ENCODE measurements at places on chromosomes 2 and 18. TPM values are rescaled to one million over a fixed set of nuclear protein-coding genes. Genes with fewer than 3 reads are reported as not detected.

The CABYR gene
- 0.90 TPM for total RNA-seq

The LANCL1 gene
- 19.5 TPM for total RNA-seq

The OR6B2 gene
- total RNA-seq = not detected

The ALLC gene
- total RNA-seq = not detected

DNA sequence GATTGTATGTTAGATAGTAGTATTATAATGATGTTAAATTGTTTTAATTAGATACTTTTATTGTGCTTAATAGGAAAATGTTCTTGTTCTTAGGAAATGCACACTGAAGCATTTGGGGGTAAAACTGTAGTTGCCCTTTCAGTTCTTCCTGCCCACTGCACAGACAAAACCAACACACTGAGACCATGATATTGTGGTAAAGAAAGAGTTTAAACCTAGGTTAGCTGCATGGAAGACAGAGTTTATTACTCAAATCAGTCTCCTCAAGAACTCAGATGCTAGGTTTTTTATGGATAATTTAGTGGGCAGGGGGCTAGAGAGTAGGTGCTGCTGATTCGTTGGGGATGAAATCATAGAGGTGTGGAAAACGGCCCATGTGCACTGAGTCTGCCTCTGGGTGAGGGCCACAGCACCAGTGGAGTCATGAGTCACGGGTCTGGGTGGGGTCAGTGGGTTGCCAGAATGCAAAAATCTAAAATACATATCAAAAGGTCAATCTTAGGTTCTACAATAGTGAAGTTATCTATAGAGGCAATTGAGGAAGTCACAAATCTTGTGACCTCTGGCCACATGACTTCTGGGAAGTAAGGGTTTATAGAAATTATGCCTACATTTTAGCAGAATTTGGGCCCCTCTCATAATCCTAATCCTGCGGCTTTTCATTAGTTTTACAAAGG lies 283.4 kb upstream of the FBXO11 start:
- DNase-seq = no peak
